Immature natural killer cell (primary cell): ENCODE measurements at places on chromosomes 7 and 10. TPM values are rescaled to one million over a fixed set of nuclear protein-coding genes. Genes with fewer than 3 reads are reported as not detected.

ANKRD30A gene
- not detected for polyA plus RNA-seq

- H3K4me1 ChIP-seq: no peaks in the 10 kb centered on the region
- no peak overlapping the region for H3K27ac ChIP-seq
- no peak for DNase-seq
- no peak overlapping the region for H3K4me3 ChIP-seq
- no peaks in the 10 kb centered on the region for H3K36me3 ChIP-seq
Measured at GRCh38 chr7:47714669-47715607, 133.0 kb upstream of the TNS3 start.

DNA sequence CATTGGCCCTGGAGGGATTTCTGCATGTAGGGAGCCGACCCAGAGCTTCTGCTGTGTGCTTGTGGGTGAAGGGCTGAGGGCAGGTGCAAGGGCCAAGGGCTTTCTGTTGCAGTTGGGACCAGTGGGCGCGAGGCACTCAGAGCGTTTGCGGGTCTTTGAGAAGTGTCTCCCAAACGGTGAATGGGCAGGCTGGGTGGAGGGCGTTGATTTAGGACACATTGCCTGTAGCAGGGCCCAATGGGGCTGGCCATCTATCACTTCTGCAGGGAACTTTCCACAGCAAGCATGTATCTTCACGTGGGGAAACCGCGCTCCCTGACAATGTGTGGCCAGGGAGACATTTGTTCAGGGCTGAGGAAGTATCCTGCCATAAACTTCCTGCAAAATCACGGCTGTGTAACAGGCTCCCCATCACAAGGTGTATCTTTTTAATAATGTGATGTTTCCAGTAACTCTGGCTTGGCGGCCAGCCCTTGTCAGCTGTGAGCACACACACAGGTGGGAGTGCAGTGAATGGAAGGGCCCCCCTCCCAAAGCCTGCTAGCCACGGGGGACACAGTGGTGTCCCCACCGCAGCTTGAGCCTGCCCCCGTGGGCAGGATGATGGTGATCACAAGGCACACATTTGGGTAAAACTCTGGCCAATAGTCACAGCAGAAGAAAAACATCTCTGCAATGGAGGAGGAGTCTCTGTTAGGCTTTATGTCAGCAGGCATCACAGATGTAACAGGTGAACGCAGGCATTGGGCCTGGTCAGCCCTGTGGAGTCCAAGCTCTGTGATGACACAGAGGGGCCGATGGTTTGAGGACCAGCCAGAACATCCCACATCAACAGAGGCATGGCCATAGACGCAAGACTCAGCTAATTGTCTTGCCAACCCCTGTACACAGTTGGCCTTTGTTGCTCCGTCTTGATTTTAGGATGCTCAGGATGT, 84.3 kb downstream of the GLRX3 start:
- no peaks in the 10 kb centered on the region for H3K4me1 ChIP-seq
- no peak overlapping the region for H3K27ac ChIP-seq
- no peaks in the 10 kb centered on the region for H3K27me3 ChIP-seq
- H3K4me3 ChIP-seq: no peak overlapping the region
- no peaks in the 10 kb centered on the region for H3K36me3 ChIP-seq

GLI3 gene
- polyA plus RNA-seq: 0.63 TPM

CALHM1 gene
- polyA plus RNA-seq: 0.91 TPM
